ENCODE measurements at places on chromosomes 4 and X.

DNA sequence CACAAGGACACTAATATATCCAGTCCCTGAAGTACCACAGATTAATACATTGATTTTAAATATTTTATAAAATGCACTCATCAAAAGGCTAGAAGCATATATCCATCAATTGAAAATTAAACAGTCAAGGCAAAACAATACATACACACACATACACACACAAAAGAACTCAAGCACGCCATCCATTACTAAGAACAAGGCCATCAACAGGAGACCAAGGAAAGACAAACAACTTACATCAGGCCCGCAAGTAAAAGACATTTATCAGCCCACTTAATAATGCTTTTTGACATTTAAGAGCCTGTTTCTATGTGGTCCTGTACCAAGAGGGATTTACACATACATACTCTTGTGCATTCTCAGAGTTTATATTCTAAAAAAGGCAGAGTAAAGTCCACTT, 50.0 kb upstream of the ZNF827 start:
- no peak for DNase-seq

- DNase-seq = peak; percentile 11
These were observed at the start of gene CCDC149 for GRCh38 chr4:24912252-24913118. TSS of gene CCDC149 (minus strand) at chr4:24913042. CDS start at chr4:24912864, 178 bp downstream.

GRCh38 chr4:104365618-104366017, 129.1 kb downstream of the CXXC4 start:
- no peak for DNase-seq

- peak; percentile 48 for DNase-seq
These were observed 859 bp downstream of the SMARCA1 start for GRCh38 chrX:129522184-129523078.

- DNase-seq = peak; percentile 79
These were observed 553.8 kb downstream of the CENPC start for GRCh38 chr4:66991521-66991920.
